Glomerular endothelial cell (primary cell): ENCODE measurements at places on chromosomes 4 and X. TPM values are rescaled to one million over a fixed set of nuclear protein-coding genes. Genes with fewer than 3 reads are reported as not detected.

GASK1B gene
- total RNA-seq, result 46.6 and 157 TPM in 2 replicates

GPC3 gene
- total RNA-seq, result not detected in 2 replicates

MCUB gene
- total RNA-seq, result 59.2 and 109 TPM in 2 replicates

FATE1 gene
- total RNA-seq, result 0.41 TPM in 1 of 2 replicates, not detected in the other

TMEM47 gene
- total RNA-seq, result 25.0 and 25.2 TPM in 2 replicates

LPAR4 gene
- total RNA-seq, result 0.12 and 0.15 TPM in 2 replicates

FAM53A gene
- 2.7 and 7.8 TPM in 2 replicates for total RNA-seq
